ENCODE measurements at places on chromosomes 7 and 10.

GRCh38 chr7:82397879-82398524 is 45.6 kb downstream of the CACNA2D1 start:
- no peak for DNase-seq

DNA sequence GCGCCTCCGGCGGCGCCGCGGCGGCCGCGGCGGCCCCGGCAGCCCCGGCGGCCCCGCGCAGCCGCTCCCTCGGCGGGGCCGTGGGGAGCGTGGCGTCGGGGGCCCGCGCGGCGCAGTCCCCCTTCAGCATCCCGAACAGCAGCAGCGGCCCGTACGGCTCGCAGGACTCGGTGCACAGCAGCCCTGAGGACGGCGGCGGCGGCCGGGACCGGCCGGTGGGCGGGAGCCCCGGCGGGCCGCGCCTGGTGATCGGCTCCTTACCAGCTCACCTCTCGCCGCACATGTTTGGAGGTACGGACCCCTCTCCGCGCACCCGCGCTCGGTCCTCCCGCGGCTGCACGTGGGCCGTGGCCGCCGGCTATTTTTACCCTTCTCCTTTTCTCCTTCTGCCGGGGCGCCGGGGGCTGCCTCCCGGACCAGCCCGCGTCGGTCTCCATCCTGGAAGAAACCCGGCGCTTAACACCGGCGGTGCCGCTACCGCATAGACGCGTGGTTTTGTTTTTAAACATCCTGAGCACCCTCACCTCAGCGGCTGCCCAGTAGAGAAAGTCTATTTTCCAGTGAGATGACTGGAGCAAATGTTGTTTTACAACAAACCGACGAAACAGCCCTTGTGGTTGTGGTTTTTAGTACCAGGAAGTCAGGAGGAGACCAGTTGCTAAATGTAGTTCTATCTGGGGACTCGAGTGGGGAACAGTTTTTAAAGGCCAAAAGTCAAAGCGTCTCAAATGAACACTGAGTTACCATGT is 1.3 kb downstream of the ZNRF2 start:
- peak; percentile 70 for DNase-seq

DNA sequence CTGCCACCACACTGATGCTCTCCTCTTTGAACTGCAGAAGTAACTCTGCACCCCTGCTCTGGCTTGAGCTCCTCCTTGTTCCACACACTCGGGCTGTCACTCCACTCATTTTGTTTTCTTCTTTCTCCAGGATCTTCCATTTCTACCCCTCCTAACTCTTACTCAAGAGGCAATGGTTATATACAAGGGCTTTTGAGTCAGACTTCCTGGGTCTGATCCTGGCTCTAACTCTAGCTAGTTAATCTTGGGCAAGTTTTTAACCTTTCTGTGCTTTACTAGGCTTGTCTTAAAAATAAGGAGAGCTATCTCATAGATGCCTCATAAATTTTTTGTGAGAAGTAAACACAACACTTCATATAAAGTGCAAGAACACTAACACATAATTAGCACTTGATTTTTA is 45.3 kb upstream of the GNAI1 start:
- no peak for DNase-seq

- DNase-seq, result no peak
These were observed 308.5 kb upstream of the NFE2L3 start for GRCh38 chr7:25843467-25843866.

- no peak for DNase-seq
These were observed 41.4 kb downstream of the LAMB4 start for GRCh38 chr7:108088729-108089128.

DNA sequence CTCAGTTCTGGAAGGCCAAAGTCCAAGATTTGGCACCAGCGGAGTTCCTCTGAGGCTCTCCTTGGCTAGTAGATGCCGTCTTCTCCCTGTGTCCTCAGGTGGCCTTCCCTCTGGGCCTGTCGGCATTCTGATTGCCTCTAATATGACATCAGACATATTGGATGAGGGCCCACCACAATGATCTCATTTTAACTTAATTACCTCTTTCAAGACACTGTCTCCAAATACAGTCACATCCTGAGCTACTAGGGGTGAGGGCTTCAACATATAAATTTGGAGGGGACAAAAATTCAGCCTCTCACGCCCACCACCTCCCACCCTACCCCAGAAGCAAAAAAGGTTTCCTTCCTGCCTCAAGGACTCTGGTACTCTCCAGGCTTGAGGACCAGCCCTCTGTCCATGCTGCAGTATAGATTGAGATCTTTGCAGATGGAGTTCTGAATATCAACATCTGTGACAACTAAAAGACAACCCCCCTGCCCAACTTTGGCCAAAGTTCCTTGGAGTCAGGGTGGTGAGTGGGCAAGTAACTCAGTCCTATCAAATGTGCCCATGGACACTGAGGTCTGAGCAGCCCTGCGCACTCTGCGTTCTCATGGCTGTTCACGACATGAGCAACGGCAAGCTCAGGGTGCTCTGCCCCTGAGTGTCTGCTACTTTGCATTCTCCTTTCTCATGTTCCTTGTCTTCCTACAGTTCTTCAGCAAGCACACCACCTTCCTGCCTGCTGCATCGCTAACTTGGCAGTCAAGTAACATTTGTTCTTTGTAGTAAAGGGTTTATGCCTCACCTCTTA is 11.5 kb downstream of the TMEM176B start:
- DNase-seq, result no peak

- no peak for DNase-seq
These were observed 219.8 kb upstream of the FRMD4A start for GRCh38 chr10:14550471-14550981.

DNA sequence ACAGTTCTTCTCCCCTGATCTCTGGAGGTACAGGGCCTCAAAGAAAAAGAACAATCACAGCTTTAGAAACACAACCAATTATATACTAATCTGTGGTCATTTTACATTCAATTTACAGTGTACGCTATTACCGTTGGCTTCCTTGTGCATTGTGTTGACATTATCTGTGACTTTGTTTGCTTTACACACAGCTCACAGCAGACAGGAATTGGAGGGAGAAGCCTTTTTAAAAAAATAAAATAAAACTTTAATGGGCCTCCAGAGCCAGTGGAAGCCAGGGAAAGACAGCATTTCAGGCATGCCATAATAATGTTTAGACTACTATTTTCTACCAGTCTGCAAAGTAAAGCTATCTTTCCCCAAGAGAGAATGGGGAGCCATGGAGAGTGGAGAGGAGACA is 179.0 kb upstream of the ADO start:
- DNase-seq, result no peak

GRCh38 chr10:129320340-129320739 is 146.7 kb upstream of the MGMT start:
- no peak for DNase-seq

DNA sequence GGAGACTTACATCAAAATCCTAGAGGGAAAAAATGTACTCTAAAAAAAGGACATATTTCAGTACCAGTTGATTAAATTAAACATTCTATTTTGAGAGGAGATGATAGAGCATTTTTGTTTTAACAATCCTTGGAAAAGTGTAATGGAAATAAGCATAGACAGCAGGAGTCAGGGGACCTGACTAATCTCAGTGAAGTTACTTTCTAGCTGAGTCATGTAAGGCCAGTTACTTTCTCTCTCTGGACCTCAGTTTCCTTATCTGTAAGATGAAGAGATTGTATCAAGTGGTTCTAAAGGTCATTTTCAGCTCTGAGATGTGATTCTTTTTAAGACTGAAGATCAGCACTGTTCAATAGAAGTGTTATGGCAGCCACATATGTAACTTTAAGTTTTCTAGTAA is 44.1 kb downstream of the VTI1A start:
- DNase-seq, result no peak

DNA sequence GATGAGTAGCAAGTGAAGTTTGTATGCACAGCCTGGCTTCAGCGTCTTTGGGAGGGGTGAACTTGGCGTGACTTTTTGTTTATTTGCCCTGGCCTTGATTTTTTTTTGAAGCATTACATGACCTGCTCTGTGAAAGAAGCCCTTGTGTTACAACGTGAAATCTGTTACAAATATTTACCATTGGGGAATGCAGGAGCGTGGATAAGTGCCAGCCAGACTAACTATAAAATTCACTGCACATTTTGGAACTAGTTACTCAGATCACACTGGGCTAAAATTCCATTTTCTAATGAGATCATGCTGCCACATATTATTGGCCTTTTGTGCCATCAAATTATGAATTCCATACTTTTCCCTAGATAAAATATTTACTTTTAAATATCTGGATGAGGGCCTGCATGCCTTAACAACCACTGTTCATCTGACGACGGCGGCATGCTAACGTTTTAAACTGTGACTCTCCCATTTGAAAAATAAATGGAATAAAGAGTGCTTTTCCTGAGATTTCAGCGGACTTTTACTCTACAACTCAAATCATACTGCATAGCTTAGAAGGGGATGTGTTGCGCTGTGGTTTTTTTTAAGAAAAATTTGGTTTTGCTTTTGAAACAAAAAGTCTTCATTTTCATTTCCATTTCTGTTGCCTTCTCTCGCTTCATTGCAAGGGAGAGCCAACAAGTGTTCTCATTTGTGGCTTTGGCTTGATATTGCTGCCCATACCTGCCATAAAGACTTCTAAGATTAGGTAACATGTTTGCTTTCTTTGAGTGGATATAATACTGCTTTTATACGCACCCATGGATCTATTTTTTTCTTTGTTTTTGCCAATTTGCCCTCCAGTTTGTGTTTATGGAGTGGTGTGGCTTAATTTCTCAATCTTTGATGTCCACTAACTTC is 352.2 kb downstream of the TFEC start:
- DNase-seq, result no peak

DNA sequence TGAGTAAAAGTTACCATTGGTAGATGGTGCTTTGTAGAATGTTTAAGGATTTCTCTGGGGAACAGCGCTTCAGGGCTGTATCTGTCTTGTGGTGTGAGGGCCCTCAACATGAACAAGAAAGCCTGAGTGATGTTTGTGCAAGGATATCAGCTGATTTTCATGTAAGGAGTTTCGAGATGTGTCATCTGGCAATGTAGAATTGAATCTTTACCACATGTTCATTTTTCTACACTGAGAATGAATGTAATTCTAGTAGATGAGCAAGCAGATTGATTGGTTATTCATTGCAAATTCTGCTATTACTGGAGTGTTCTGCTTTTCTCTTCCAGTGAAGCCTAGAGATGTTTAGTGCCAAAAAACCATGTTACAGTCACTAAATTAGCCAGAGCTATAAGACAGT is 87.7 kb downstream of the ST7 start:
- DNase-seq, result no peak

GRCh38 chr7:42880392-42880791 is 31.5 kb downstream of the C7orf25 start:
- DNase-seq, result no peak

DNA sequence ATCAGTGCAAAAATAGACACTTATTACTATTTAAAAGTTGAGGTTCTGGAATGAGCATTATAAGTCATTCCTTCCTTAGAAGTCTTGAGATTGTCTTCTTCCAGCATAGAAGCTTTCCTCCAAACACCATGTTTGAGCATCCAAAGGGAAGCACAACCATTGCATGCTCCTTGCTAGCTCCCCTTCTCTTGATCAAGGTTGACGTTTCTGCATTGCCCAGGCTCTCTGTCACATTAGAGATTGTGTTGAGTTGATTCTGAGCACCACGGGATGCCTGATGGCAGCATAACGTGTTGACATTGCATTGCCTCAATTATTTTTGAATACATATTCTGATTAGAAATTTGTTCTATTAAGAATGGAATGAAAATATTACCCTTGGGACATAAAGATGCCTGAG is 322.2 kb downstream of the CDK14 start:
- DNase-seq, result no peak

- DNase-seq, result no peak
These were observed 12.0 kb downstream of the IFRD1 start for GRCh38 chr7:112462236-112462635.

- DNase-seq, result no peak
These were observed 32.0 kb upstream of the NRG3 start for GRCh38 chr10:81843042-81843441.
